ENCODE measurements at places on chromosomes 5 and 9. TPM values are rescaled to one million over a fixed set of nuclear protein-coding genes. Genes with fewer than 3 reads are reported as not detected.

DNA sequence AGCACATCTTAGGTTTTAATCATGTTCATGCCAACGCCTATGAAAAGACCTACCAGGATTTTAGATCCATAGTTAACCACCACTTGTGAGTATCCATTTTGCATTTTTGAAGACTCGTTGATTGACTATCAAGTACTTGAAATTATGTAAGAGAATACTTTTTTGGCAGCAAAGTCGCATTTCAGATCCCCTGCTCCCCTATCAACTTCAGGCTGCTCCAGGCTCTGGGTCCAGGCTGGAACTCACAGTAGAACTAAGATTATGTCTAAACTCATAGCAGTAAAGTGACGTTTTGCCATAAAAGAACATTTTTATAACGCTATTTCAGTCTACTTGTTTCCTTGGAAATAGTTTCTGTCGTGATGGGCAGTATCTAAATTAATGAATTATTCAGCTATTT, 267.7 kb downstream of the FANCC start:
- DNase-seq = no peak

- DNase-seq = no peak
Measured at GRCh38 chr5:59956130-59956783, 62.7 kb upstream of the PDE4D start.

DNA sequence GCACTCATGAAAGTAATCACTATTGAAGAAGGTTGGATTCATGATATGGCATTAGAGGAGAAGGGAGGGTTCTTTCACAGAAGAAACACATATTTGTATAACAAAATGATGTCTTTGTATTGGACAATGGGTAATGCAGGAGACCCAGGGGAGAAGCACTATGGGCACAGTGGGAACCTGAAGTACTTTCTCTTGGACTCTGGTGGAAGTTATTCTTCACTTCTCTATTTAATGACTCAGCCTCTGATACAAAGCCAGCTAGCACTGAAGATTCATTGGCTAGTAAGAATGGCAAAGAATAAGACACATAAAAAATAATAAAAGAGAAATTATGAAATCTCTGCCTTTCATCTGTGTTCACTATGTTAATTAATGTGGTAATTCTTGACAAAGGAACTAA, 149.9 kb upstream of the PRR16 start:
- no peak for DNase-seq

DNA sequence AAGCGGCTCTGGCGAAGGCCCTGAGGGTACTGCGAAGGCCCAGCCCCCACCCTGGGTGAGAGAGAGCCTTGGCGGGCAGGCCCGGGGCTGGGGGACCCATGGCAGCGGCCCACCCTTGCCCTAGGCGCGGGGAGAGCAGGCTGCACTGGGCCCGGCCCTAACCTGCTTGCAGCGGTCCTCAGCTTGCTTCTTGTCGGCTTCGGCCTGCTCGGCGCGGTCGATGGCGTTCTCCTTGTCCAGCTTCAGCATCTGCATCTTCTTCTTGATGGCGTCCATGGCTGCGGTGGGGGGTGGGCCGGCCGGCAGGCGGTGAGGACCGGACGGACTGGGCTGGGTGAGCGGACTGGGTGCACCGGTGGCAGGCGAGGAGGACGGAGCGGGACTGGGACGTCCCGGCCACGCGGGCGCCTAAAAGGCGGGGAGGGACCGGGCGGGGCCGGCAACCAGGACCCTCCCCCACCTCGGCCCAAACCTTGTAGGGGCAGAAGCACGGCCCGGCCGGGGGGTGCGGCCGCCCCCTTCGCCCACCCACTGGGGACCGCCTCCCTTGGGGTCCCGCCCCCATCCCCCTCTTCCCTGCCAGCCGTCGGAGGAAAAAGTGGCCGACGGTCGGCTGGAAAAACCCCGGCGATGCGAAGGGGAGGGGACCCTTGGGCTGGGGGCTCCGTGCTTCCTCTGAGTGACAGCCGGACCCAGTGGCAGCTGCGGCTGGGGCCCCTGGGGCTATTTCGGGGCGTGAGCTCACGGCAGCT, at the start of gene TPM2:
TSS of gene TPM2 (minus strand) at position 384 of the 752 bp plus-strand sequence. CDS start at position 276, 108 bp downstream.
- DNase-seq = no peak

DNA sequence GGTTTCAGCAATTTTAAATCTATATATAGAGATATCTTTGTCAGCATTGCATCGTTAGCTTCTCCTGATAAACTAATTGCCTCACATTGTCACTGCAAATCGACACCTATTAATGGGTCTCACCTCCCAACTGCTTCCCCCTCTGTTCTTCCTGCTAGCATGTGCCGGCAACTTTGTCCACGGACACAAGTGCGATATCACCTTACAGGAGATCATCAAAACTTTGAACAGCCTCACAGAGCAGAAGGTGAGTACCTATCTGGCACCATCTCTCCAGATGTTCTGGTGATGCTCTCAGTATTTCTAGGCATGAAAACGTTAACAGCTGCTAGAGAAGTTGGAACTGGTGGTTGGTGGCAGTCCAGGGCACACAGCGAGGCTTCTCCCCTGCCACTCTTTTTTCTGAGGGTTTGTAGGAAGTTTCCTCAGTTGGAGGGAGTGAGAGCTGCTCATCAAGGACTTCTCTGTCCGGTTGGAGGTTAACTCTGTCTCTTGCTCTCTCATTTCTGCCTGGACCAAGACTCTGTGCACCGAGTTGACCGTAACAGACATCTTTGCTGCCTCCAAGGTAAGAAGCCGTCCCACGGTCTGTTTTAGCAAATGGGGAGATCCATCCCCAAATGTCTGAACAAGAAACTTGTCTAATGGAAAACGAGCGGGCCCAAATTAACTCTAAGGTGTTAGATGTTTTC, at the start of gene IL4:
TSS of gene IL4 (plus strand) at position 51 of the 692 bp plus-strand sequence. CDS start at position 113, 62 bp downstream.
- no peak for DNase-seq

GRCh38 chr5:177604116-177604521, 4.2 kb downstream of the B4GALT7 start:
- no peak for DNase-seq

- DNase-seq = no peak
Measured at GRCh38 chr5:166750376-166750775, 1541.1 kb upstream of the WWC1 start.

DNA sequence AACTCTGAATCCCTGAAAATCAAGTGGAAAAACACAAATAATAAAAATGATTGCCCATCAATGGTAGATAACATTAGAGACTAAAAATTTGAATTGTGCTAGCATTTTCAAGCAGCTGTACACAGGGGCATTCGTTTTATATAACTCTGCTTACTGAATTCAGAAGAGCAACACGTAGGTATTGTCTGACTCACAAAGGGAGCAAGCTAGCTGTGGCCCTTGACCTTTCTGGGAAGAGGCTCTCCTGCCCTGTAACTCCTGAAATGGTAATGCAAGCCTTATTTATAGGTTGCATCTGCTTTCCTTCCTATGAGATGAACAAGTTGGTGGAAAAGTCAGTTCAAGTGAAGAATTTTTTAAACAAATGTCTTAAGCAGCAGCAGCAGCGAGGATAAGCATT, 218.7 kb upstream of the EFNA5 start:
- DNase-seq = no peak

GRCh38 chr5:179553875-179554274, 3.5 kb downstream of the RUFY1 start:
- no peak for DNase-seq

DNA sequence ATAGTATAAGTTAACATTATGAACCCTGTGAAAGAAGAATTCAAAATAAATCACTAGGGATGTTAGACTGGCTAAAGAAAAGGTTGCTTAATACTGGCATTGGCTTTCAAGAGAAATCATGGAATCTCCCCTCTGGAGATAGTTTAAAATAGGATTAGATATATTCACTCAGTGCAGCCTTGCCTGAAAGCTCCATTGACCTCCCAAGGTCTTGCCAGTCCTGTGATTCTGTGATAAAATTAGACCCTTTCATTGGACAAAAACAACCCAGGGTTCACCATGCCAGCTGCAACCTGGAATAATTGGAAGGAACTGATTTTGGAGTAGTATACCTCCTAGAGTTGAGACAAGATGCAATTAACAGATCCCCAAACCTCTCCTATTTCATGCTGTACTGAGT, 588.1 kb upstream of the MEF2C start:
- DNase-seq = no peak

DNA sequence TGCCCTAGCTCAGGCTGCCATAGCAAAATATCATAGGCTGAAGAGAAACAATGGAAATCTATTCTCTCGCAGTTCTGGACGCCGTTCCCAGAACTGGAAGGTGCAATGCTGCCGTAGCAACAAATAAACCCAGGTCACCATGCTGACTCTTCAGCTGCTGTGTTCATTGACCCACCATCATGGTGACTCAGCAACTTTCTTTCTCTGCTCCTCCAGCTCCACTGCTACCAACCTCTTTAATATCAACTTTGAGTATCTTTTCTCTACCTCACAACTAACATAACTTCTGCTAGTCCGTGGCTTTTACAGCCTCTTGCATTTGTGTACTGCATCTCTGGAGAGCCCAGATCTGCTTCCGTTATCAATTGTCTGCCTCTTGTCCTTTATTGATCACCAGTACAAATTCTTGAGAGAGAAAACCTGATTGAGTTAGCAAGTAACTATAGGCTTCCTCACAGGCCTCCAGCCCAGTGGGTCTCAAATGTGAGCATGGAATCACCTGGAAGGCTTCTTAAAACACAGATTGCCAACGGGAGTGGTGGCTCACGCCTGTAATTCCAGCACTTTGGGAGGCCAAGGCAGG, 47.3 kb upstream of the SLC30A5 start:
- DNase-seq = no peak

- DNase-seq = no peak
Measured at GRCh38 chr9:71243951-71244350, 122.5 kb upstream of the TRPM3 start.

The CRHBP gene
- total RNA-seq = 0.38 TPM

The BTNL3 gene
- total RNA-seq = not detected

The CD274 gene
- total RNA-seq = 15.0 TPM

The IL5 gene
- not detected for total RNA-seq

The ACOT12 gene
- total RNA-seq = not detected

The F2RL2 gene
- total RNA-seq = not detected

All from activated naive CD4-positive, alpha-beta T cell treated with anti-CD3 and anti-CD28 coated beads for 36 hours (primary cell).